T-helper 22 cell (primary cell): ENCODE measurements at places on chromosomes 3 and 15.

DNA sequence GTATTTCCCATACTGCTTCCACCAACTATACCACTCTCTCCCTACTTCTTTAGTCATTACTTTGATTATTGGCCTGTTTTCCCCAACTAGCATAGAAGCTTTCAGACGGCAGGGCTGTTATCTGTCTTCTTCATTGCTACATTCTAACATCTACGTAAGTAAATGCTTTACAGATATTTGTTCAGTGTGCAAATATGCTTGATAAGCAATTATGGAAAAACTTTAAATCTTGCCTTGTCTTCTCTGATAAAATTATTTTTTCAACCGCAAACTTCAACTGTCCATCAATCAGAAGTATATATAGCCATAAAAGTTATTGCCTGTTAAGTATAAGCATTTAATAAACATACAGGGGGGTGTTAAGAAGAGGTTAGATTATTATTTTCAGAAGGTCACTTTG, 35.7 kb downstream of the ZDHHC23 start:
- DNase-seq: no peak

- no peak for DNase-seq
These were observed 692.9 kb downstream of the ZPLD1 start for GRCh38 chr3:103127737-103128136.

GRCh38 chr3:85626662-85627061, 667.9 kb downstream of the CADM2 start:
- no peak for DNase-seq

GRCh38 chr15:101620671-101621070, 31.5 kb downstream of the TM2D3 start:
- no peak for DNase-seq

DNA sequence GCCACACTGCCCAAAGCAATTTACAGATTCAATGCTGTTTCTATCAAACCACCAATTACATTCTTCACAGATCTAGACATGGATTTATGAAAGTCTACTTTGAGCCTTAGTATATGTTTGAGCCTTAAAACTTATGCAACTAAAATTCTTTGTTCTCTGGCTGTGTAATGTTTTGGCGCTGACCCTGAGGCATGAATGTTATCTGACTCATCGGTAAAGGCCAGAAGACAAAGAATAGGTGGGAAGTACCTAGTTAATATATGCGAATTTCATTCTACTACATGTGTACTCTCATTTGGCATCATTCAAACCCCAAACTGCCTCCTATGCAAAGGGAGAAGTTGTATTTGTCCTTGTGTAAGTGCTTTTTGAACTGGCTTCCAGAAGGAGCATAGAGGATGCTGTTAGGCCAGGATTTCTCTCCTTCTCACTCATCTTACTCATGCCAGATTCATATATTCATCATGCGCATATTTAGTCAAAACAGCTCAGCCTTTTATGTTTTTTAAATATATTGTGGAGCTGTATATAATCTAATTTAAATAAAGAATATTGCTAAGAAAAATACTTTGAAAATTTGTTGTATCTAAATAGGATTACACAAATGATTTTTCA, 204.2 kb downstream of the NFKBIZ start:
- no peak for DNase-seq

GRCh38 chr3:74420538-74421124, 193.8 kb downstream of the CNTN3 start:
- DNase-seq: no peak

DNA sequence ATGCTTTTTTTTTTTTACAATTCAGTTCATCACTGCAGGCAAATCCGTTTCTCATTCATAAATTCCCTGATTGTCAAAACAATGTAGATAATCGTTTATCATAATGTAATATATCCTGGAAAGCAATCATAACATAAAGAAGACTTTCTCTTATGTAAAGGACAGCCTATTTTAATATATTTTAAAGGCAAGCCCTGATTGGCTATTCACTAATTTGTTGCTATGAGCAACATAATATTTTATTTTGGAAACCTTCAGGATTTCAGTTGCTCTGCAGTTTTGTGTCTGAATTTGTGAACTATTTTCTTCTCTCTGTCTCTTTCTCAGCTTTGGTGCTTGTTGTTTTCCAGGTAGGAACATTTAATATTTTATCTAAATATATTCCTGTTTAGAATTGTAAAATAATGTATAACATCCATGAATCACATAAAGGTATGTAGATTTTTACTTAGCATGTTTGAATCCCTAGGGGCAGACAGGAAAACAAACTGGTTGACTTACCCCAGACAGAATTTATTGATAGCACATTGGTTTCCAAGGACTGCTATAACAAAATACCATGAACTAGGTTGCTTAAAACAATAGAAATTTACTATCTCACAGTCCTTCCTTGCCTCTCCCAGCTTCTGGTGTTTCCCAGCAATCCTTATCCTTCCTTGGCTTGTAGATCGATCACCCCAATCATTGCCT, 253.5 kb downstream of the CDIN1 start:
- DNase-seq: no peak

DNA sequence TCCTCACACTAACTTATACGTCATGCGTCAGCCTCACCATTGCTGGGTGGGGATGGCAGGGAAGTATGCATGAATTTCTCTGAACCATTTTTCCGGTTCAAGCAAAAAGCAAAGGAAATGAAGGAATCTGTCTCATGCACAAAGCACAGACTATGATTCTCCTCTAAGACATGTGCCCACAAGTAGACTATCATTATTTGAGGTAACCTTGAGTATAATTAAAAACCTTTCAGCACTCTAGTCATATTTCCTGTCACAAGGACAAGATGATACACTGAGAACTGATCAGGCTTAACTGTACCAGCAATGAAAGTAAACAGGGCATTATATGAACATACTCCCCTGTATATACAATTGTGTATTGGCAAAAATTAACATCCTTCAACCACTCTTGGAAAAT, 56.7 kb upstream of the TSC22D2 start:
- DNase-seq: no peak

DNA sequence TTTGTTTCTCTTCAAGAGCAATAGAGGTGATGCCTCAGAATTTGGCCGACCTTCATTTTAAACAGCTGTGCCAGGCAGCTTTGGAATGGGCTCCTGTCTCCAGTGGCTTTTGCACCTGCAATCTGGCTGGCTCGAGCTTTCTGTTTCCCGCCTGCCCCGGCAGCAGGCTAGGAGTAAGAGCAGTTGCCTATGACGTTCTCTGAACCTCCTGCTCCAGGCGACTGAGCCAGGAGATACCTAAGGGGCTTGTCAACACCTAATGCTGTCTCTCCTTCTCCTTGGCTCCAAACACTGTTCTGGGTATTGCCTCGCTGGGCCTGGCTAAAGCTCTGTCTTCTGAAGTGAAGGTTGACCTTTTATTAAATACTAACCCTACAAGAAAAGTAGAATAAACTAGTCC, 229.9 kb downstream of the LRRN1 start:
- DNase-seq: no peak

- no peak for DNase-seq
These were observed 31.0 kb downstream of the ESYT3 start for GRCh38 chr3:138465451-138465850.

GRCh38 chr15:101307048-101307896, 12.2 kb upstream of the SNRPA1 start:
- no peak for DNase-seq

- DNase-seq: no peak
These were observed 74.1 kb upstream of the UBE3A start for GRCh38 chr15:25512957-25513356.

DNA sequence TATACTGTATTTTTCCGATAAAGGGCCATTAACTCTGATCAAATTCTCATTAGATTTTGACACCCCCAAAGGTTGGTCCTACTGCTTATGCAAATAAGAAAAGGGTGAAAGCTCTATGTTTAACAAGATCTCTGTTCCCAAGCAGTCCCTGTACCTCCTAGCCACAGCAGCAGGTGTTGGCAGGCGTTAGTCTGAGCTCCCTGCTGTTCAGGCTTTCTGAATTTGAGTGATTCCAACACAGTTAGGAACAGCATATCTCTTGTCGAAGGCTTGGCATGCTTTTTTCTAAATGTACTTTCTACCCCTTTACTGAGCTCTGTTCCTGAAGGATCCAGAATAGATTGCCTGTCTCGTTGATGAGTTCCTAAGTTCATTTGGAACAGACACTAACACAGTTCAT, 42.3 kb downstream of the MITF start:
- DNase-seq: no peak

- no peak for DNase-seq
These were observed 3.0 kb downstream of the MYL3 start for GRCh38 chr3:46860017-46860809.

GRCh38 chr3:145959457-145960088, 201.4 kb downstream of the PLOD2 start:
- no peak for DNase-seq

GRCh38 chr3:102207151-102207571, 227.7 kb upstream of the ZPLD1 start:
- DNase-seq: no peak

DNA sequence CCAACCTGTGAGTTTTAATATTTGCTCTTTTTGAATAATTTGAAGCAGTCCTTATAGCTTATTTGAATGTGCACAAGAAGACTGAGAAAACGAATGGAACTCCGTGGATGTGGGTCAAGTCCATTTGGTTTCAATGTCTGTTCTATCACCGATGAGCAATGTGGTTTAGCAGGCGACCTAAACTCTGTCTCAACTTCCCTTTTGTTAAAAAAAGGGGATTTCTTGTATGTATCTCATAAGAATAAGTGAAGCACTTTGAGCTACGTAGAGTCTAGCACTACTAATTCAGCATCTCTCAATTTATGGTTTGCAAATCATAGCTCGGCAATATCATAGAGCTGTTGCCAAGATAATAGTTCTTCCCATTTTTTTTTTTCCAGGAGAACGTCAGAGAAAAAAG, 4.6 kb upstream of the SKIL start:
- no peak for DNase-seq

- DNase-seq: no peak
These were observed 85.4 kb downstream of the ZNF385D start for GRCh38 chr3:21665444-21666100.

DNA sequence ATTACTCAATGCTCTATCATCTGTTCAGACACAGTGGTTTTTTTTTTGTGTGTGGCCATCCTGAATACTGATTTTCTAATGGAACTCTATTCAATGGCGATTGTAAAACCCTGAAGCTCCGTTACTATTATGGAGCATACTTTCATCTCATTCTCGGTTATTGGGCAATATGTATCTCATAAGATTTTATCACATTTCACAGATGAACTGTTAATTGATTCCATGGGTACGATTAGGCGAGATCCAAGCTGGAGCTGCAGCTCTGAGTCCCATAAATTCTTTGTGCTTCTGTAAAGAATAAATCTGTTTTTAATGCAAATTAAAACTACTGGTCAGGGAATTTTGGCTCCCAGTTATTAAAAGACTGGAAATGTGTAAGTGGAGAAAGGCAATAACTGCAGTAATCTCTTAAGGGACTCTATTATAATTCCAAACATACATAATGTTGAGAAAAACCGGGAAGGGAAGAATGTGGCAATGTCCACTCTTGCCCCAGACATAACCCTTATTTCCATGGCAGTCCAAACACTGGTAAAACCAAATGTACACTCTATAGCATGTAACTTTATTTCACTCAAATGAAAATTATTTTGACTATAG, 82.2 kb downstream of the GREM1 start:
- no peak for DNase-seq

DNA sequence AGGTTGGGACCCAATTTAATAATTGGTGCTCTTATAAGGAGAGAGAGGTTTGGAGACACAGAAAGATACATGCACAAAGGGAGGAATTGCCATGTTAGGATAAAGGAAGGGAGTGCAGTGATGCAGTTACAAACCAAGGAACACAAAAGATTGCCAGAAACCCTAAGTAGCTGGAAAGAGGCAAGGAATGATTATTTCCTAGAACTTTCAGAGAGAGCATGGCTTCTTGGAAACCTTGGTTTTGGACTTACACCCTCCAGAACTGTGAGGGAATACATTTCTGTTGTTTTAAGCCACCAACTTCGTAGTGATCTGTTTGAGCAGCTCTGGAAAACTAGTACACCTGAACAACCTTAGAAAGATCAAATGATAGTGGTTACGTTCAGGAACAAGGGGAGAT, 25.0 kb upstream of the MB21D2 start:
- no peak for DNase-seq

GRCh38 chr15:40995656-40996055, 42.4 kb downstream of the CHAC1 start:
- no peak for DNase-seq

GRCh38 chr15:99441444-99441800, 124.4 kb upstream of the MEF2A start:
- no peak for DNase-seq

- no peak for DNase-seq
These were observed 107.0 kb upstream of the NSMCE3 start for GRCh38 chr15:29376590-29376989.

- no peak for DNase-seq
These were observed 21.8 kb upstream of the SLC41A3 start for GRCh38 chr3:126105691-126106187.

GRCh38 chr15:74428442-74428787, 5.3 kb downstream of the SEMA7A start:
- no peak for DNase-seq

- DNase-seq: no peak
These were observed 221.8 kb downstream of the UACA start for GRCh38 chr15:70541511-70541910.

- DNase-seq: no peak
These were observed 1.4 kb upstream of the HERC1 start for GRCh38 chr15:63835211-63835568.

DNA sequence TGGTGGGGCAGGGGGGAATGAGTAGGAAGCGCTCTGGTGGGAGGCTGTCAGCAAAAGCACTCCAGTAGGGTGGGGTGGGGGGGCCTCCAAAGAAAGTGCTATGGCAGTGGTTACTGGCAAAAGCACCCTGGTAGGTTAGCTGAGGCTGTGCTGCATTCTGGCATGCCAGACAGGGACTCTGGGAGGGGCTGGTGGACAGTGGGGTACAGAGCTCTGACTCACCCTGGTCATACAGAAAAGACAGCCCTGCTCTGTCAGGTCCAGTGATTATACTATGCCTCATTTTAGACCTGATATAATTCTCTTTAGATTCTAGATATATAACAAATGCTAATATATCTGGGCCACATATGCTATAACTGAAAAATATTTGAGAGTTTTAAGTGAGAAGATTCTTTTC, 82.8 kb upstream of the CPNE4 start:
- no peak for DNase-seq

- peak; percentile 89 for DNase-seq
These were observed at the start of gene BAHD1 for GRCh38 chr15:40440743-40441564. TSS of gene BAHD1 (plus strand) at chr15:40440953. CDS start at chr15:40458465, 17,512 bp downstream.

- DNase-seq: no peak
These were observed 18.2 kb upstream of the PRKCI start for GRCh38 chr3:170204023-170204472.

DNA sequence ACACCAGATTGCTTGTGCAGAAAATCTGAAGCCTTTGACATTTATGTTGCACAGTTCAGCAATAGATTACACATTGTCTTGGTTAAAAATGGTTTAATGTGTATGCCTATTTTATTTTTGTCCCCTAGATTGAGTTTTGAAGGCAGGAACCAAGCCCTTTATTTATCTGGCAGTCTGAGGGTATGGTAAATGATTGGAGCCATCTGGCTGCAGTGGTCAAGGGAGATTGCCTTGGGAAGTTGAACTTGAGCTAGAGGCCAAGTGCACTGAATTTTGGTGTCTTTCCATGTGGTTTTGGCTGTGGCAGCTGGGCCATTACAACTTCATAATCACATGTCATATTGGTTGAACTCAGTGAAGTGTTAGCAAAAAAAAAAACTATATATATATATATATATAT, 248.7 kb upstream of the C2CD4B start:
- no peak for DNase-seq
